ENCODE measurements at places on chromosomes 4 and X. TPM values are rescaled to one million over a fixed set of nuclear protein-coding genes. Genes with fewer than 3 reads are reported as not detected.

Gene PJA1
- polyA plus RNA-seq = 6.0 TPM

Gene ADAMTS3
- 0.12 TPM for polyA plus RNA-seq

Gene SPIN2B
- polyA plus RNA-seq = 3.1 TPM

Gene PFKFB1
- polyA plus RNA-seq = 10.2 TPM

Gene MAOA
- polyA plus RNA-seq = 85.8 TPM

Gene ASIC5
- polyA plus RNA-seq = not detected

Gene PIR
- polyA plus RNA-seq = 17.6 TPM

Gene CENPE
- 0.58 TPM for polyA plus RNA-seq

Gene MAGEA1
- polyA plus RNA-seq = not detected

Gene ZMAT1
- polyA plus RNA-seq = 1.1 TPM

Gene TLR1
- polyA plus RNA-seq = 2.7 TPM

DNA sequence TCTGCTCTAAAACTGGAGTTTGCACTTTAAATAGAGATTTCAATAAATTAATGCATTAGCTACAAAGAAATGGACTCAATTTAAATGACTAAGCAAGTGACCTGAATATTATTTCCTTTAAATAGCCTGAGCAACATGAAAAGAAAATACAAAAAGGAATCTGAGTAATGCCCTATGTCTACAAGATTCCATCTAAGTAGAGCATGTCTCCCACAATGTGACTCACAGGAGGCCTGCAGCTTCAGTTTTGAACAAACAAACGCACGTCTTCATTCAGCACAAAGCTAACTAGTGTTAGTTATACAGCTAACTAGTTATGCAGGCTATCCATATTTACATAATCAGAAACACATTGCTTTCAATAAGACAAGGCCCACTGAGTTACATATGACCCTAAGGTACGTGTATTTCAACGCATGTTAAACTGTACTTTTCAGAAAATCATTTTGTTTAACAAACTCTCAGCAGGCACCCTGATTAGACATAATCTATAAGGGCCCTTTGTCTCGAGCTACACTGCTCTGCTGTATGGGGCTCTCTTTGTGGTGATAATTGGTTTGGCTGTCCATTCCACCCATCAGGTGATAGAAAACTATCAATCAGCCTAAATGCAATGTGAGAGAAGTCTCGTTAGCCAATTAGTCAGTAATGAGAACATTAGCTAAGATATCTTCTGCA, 116.5 kb downstream of the MAML3 start:
- DNase-seq = no peak

DNA sequence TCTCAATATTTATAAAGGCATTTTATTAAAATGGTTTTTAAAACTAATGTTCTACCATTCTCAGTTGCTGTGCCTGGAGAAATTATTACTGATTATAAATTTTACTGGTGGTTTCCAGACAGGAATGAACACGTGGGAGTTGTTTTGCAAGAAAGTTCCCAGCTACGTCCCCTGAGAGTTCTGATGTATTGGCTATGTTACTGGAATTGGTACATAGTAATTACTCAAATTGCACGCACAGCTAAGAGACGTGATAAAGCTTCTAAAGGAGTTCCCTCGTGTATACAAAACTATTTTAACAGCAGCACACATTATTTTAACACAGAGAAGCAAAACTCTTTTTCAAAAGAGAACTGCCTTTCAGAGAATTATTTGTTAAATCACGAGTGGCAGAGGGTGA, 292.2 kb downstream of the NLGN4X start:
- no peak for DNase-seq

GRCh38 chrX:23805389-23805788, 22.4 kb downstream of the SAT1 start:
- DNase-seq = no peak

- no peak for DNase-seq
Observed at GRCh38 chrX:10747975-10748374, 127.6 kb upstream of the MID1 start.

DNA sequence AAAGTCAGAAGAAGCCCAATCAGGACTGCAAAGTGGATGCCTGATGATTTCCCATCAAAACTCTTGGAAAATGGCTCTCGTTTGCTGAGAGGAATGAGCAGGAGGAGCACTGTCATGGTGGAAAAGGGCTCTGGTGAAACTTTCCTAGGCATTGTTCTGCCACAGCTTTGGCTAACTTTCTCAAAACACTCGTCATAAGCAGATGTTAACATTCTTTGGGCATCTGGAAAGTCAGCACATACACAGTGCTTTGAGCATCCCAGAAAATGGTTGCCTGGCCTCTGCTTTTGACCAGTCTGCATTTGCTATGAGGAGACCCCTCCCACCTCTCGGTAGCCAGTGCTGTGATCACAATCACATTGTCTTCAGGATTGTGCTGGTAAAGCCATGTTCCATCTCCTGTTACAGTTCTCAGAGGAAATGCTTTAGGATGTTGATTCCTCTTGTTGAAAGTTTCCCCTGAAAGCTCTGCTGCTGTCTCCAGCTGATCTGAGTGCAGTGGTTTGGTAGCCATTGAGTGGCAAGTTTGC, 25.2 kb upstream of the TBC1D14 start:
- DNase-seq = peak; percentile 31

DNA sequence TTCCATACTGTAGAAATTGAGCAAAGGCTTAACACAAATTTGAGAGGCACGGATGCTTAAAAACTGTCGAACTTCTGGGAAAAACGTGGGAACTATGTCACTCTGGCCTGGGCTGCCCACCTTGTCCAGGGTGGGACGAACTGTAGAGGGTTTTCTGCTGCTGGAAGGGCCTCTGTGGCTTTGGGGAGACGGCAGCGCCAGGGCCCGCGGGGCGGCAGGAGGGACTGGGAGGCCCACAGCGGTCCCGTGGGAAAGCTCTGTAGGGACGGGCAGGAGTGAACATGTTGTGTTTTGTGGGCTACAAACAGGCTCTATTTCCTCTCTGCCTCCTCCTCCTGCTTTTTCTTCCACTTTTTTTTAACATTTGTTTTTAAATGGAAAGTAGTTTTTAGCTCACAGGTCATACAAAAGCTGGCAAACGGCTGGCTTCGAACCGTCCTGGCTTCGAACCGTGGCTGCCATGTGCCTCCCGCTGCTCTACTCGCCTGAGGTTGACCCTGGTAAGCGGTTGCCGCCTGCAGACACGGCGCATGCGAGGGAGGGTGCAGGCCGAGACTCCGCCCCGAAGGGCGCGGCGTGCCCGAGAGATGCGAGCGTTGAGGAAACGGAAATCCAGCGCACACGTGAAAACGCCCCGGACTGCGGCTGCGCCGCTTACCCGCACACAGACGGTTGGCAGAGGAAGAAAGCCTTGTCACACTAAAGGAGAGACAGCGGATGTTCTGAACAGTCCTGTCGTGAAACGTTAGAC, 382.3 kb upstream of the ZFP42 start:
- DNase-seq = no peak

GRCh38 chr4:141142423-141142822, 9.2 kb upstream of the RNF150 start:
- no peak for DNase-seq

- no peak for DNase-seq
Observed at GRCh38 chr4:98570151-98570797, 88.1 kb downstream of the TSPAN5 start.

GRCh38 chr4:169014586-169014985, 4.5 kb upstream of the CBR4 start:
- no peak for DNase-seq

GRCh38 chr4:109701566-109702410, 1.5 kb downstream of the CASP6 start:
- peak; percentile 37 for DNase-seq
